ENCODE measurements at places on chromosomes 2 and 18.

- no peak for DNase-seq
Observed at GRCh38 chr2:102033031-102033749, 41.4 kb downstream of the IL1R2 start.

DNA sequence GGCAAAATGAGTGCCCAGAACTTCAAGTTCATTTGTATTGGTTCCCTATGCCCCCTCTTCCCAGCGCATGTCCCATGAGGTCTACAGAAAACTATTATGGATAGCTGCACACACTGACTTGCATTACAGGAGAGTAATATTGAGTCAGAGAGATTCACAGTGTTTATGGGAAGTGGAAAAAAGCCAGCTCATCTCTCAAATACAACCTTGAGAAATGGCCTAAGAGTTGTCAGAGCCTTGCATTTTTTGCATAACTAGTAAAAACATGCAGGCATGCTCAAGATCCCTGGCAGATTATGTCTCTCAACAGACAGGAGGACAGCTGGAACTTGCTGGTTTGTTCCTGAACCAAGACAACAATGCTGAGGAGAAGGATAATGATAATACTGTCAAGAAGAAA, 1292.8 kb downstream of the DSC3 start:
- DNase-seq: no peak

DNA sequence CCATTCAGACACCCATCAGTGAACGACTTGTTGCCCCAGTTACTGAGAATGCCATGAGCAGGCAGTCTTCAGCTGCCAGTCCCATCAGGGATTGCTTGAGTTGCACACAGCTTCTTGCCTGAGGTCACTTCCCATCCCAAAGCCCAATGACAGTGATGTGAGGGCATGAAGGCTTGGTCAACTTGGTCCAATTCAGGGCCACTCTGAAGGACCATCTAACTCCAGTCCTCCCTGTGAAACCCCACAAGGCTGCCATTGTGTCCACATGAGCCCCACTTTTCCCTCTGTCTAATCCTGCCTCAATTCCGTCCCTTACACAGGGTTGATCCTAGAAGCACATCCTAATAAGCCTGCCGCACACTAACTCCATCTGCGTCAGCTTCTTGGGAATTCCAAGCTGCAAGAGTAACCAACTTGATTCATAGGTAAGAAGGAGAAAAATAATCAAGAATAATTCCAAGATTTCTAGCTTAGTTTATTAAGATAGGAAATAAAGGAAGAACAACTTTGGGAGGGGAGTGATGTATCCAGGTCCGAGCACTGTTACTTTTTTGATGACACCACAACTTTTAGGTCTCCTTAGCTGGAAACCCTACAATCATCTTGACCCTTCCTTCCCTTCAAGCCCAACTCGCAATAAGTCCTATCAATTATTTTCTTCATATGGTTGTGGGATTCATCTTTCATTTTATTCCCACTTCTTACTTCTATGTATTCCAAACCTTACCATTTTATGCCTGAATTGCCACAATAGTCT, 110.9 kb downstream of the LRRC30 start:
- no peak for DNase-seq

DNA sequence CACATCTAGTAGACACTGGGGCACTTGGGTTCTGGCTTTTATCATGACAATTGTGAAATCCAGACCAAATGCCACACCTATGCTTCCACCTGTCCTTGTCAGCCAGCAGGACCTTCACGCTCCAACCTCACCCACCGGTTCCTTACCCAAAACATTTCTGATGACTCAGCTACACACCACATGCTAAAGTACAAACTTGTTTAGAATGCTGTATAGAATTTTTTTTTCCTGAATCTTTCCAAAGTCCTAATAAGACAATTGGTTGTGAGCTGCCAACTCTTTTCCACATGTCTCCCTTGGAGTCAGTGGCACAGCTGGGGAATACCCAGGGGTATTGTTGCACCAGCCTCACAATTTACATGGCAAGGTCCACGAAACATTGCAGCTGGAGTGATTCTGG, 75.5 kb upstream of the LPIN2 start:
- DNase-seq: no peak

DNA sequence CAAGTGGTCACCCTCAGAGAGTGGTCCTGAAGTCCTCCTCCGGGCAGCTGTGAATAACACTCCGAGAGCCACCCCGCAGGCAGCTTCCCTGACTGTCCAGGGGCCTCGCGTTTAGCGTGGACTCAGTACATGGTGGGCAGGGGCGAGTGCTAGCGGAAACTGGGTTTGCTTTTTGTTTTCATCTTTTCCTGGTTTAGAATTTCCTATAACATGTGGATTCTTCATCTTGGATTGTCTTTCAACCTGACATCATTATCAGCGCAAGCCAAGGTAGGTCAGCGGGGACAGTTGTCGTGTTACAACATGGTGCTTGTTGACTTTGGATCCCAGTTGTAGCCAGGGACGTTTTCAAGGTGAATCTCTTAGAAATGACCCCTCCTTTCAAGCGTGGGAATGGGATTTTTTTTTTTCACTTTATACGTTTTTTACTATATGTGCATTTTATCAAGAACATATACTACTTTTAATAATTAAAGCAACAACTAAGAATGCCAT, 20.9 kb downstream of the RMC1 start:
- no peak for DNase-seq

GRCh38 chr2:115414466-115414865, 972.0 kb downstream of the DPP10 start:
- DNase-seq: no peak

- no peak for DNase-seq
Observed at GRCh38 chr2:68834737-68835376, 36.3 kb downstream of the BMP10 start.
